Ascending aorta (tissue), 2 donors: ENCODE measurements at places on chromosomes 2 and 18. TPM values are rescaled to one million over a fixed set of nuclear protein-coding genes. Genes with fewer than 3 reads are reported as not detected.
A peak's percentile ranks its signal among the peaks of the same experiment; 100 is the strongest.

Gene DOCK10
- 30.9 TPM for total RNA-seq

Gene OTX1
- not detected for total RNA-seq

Gene KRCC1
- total RNA-seq: 3.1 TPM

Gene NOSTRIN
- 7.8 TPM for total RNA-seq

Gene ASNSD1
- 18.1 TPM for total RNA-seq

DNA sequence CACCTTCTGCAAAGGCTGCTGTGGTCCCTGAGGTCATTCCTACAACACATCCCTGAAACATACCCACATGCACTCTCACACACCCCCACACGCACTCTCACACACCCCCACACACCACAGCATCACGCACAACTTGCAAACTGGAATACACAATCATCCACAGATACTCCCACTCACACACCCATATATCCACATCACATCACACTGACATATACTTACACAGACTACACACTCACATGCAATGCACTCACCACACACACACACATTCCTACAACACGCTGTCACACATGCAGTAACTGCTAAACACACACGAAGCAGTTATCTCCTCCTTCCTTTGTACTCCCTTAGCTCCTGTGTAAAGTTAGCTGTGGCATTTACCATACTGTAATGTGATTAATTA is 57.1 kb upstream of the PKDCC start:
- H3K27me3 ChIP-seq: no peaks in the 10 kb centered on the region
- no peak overlapping the region for H3K4me3 ChIP-seq
- no peak for DNase-seq
- peaks cover 8% of the 10 kb centered on the region for H3K4me1 ChIP-seq
- peak overlapping the region; percentile 94 for H3K27ac ChIP-seq

GRCh38 chr2:44549856-44550255 is 188.1 kb downstream of the CAMKMT start:
- no peak overlapping the region for H3K27ac ChIP-seq
- no peak for DNase-seq
- H3K36me3 ChIP-seq: no peaks in the 10 kb centered on the region
- no peaks in the 10 kb centered on the region for H3K4me1 ChIP-seq
- H3K27me3 ChIP-seq: no peaks in the 10 kb centered on the region

DNA sequence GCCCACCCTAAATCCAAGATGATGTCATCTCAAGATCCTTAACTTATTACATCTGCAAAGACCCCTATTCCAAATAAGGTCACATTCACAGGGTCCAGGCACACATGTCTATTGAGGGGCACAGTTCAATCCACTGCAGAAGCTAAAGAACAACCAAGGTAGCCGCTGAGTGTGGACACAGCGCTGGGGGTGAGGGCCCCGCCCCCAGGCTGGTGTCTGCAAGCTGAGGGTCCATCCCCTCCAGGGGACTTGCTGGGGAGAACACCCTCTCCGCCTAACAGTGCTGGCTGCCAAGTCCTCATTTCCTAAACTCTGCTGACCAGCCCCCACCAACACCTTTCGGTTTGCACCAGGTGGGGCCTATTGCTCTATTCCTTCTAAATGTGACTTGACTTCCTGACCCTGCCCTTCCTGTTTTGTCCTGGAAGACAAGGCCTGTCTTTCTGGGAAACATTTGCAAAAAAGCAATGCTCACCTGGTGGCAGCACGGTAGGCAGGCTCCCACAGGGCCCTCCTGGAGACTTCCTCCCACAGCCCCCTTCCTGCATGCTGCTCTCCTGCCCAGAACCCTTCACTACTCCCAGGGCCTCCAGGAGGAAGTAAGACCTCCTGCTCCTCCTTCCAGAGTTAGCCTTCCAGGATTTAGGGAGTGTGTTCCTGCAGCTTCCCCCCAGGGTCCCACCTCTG is 24.4 kb upstream of the TEX44 start:
- no peak for DNase-seq
- H3K27me3 ChIP-seq: no peaks in the 10 kb centered on the region
- no peak overlapping the region for H3K27ac ChIP-seq
- no peaks in the 10 kb centered on the region for H3K4me1 ChIP-seq
- no peaks in the 10 kb centered on the region for H3K36me3 ChIP-seq

DNA sequence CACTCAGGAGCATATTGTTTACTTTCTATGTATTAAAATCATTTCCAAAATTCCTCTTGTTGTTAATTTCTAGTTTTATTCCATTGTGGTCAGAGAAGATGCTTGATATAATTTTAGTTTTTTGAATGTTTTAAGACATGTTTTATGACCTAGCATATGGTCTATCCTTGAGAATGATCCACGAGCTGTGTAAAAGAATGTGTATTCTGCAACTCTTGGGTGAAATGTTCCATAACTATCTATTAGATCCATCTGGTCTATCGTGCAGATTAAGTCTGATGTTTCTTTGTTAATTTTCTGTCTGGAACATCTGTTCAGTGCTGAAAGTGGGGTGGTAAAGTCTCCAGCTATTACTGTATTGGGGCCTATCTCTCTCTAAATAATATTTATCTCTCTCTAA is 83.3 kb upstream of the EPAS1 start:
- DNase-seq: no peak
- H3K27ac ChIP-seq: no peak overlapping the region
- no peaks in the 10 kb centered on the region for H3K4me1 ChIP-seq

DNA sequence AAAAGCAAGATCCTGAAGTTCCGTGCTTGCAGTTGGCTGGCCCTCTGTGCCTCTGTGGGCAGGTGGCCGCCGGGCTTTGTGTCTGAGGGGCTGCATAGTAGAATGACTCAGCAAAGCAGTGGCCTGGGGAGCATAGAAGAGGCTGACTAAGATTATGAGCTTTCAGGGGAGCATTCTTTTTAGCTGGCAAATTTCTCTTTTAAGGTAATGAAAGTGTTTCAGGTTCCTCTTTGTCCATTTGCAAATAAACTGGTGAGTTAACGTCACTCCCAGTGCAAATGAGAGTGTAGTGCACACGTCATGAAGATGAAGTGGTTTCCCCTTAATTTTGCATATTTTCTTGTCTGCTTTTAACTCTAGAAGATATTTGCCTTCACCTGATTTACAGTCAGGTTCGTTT is 98.6 kb downstream of the BCL2L11 start:
- H3K27ac ChIP-seq: no peak overlapping the region
- no peaks in the 10 kb centered on the region for H3K4me1 ChIP-seq
- H3K36me3 ChIP-seq: no peaks in the 10 kb centered on the region
- H3K27me3 ChIP-seq: no peaks in the 10 kb centered on the region

GRCh38 chr18:72605376-72605775 is 61.2 kb upstream of the CBLN2 start:
- H3K27me3 ChIP-seq: no peaks in the 10 kb centered on the region
- DNase-seq: no peak
- no peaks in the 10 kb centered on the region for H3K4me1 ChIP-seq
- H3K27ac ChIP-seq: no peak overlapping the region
- no peaks in the 10 kb centered on the region for H3K36me3 ChIP-seq

- no peak overlapping the region for H3K27ac ChIP-seq
- no peak overlapping the region for H3K4me3 ChIP-seq
- no peaks in the 10 kb centered on the region for H3K27me3 ChIP-seq
- no peaks in the 10 kb centered on the region for H3K4me1 ChIP-seq
Observed at GRCh38 chr2:30106543-30106942, 40.3 kb upstream of the YPEL5 start.

- H3K4me3 ChIP-seq: no peak overlapping the region
- no peaks in the 10 kb centered on the region for H3K36me3 ChIP-seq
- no peaks in the 10 kb centered on the region for H3K4me1 ChIP-seq
- H3K27ac ChIP-seq: no peak overlapping the region
Observed at GRCh38 chr2:177724398-177725287, 332.1 kb downstream of the AGPS start.

GRCh38 chr2:187918996-187919821 is 365.0 kb upstream of the TFPI start:
- no peaks in the 10 kb centered on the region for H3K36me3 ChIP-seq
- no peak for DNase-seq
- H3K4me3 ChIP-seq: no peak overlapping the region
- H3K27me3 ChIP-seq: no peaks in the 10 kb centered on the region
- H3K27ac ChIP-seq: no peak overlapping the region
- no peaks in the 10 kb centered on the region for H3K4me1 ChIP-seq

DNA sequence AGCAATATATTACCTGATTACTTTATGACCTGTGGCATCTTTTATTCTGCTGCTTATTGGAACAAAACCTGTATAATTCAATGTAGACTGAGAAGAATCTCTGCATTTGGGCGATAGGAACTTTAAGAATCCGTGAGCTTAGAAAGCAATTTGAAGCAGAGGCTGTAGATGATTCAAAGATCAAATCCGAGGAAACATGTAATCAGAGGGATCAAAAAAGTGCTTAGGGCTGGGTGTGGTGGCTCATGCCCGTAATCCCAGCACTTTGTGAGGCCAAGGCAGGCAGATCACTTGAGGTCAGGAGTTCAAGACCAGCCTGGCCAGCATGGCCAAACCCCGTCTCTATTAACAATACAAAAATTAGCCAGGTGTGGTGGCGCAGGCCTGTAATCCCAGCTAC is 198.4 kb downstream of the MTX2 start:
- no peak overlapping the region for H3K4me3 ChIP-seq
- no peaks in the 10 kb centered on the region for H3K27me3 ChIP-seq
- no peak for DNase-seq
- no peaks in the 10 kb centered on the region for H3K36me3 ChIP-seq
- no peaks in the 10 kb centered on the region for H3K4me1 ChIP-seq
- no peak overlapping the region for H3K27ac ChIP-seq

DNA sequence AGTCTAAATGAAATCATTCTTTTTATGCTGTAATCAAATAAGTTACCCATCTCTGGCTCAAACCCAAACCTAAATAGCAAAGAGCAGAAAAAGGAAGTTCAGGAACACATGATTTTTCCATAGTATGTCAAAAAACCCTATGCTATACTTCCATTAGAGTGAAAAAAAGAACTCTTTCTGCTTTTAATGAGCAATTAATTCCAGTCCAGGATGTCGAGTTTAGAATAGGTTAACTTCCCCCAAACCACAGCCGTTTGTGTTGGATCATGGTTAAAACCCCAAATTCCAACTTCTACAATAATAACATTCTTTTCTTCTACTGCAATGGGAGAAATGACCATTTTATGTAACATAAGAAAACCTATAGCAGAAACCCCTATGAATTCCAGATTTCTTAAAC is 171.1 kb upstream of the NRP2 start:
- no peaks in the 10 kb centered on the region for H3K36me3 ChIP-seq
- no peak overlapping the region for H3K27ac ChIP-seq
- H3K27me3 ChIP-seq: no peaks in the 10 kb centered on the region
